ENCODE measurements at places on chromosomes 7 and 10. TPM values are rescaled to one million over a fixed set of nuclear protein-coding genes. Genes with fewer than 3 reads are reported as not detected.

Gene ZSCAN21
- total RNA-seq: 14.6 TPM

Gene GNG11
- 22.5 TPM for total RNA-seq

Gene PRKCQ
- 17.2 TPM for total RNA-seq

Gene SCIN
- 110 TPM for total RNA-seq

Gene CPED1
- 40.0 TPM for total RNA-seq
